Activated T-cell treated with anti-CD3 and anti-CD28 coated beads for 1 hour (primary cell): ENCODE measurements at places on chromosomes 1 and 21.

GRCh38 chr1:229086686-229087085 lies 184.2 kb upstream of the RAB4A start:
- no peak for DNase-seq

- DNase-seq = no peak
Observed at GRCh38 chr1:204219971-204220616, 6.3 kb upstream of the GOLT1A start.

DNA sequence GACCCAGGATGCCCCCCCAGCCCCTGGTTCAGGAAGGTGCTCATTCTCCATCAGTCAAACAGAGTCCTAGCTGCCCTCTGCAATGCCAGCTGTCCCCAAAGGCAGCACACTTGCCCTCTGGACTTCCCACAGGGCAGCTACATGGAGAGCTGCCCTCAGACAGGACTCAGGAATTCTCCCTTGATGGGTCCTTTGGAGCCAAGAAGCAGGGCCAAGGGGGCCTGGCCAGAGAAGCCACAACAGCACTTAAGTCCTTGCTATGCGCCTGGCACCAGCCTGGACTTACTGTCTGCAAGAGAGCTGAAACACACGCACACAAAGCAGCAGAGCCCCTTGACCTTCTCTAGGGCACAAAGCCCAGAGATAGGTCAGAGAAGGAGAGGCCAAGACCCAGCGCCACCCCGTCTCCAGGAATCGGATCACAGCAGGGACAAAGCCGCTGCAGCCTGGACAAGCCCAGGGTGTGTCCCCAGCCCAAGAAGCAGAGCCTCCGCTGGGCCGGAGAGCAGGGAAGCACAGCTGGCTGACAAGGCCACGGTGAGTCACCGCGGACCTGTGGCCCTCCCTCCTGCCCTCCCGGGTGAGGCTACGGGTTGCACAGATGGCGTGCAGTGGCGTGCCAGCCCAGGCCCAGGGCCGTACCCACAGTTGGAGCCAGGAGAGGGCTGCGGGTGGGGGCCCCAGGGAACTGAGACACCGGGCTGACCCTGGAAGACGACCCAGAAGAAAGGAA lies 1.7 kb downstream of the WNT9A start:
- no peak for DNase-seq

DNA sequence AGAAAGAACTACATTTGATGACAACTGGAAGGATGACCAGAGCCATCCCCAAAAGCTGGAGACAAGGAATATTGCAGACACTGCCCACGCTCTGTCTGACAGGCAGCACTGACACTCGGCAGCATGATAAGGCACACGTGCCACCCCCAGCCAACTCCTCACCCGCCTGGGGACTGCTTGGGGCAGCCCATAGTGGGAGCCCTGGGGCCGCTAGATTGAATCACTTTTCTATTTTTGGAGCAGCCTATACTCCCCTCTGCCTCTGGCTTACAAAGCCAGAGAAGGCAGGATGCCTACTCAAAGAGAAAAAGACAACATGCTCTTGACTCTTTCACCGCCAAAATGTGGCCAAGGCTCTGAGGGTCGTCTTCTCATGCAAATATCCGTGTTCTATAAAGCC lies 1.3 kb downstream of the SMG5 start:
- DNase-seq = no peak

DNA sequence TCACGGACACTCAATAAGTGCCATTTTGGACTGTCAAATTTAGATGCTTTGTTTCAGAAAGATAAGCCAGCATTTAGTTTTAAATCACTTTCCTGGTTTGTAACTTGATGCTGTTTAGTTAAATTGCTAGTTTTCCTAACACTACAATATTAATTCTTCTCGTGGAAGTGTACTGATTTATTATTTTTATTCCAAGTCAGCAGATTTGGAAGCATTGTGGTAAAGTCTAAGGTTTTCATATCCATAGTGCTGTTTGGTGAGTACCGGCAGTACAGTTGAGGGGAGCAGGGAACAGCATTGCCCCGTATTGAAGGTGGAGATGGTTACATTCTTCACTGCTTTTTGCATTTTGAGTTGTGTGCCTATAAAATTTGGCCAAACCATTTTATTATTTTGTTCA lies 36.3 kb downstream of the S100B start:
- no peak for DNase-seq

- DNase-seq = no peak
Observed at GRCh38 chr1:10179406-10180091, 30.8 kb upstream of the KIF1B start.

DNA sequence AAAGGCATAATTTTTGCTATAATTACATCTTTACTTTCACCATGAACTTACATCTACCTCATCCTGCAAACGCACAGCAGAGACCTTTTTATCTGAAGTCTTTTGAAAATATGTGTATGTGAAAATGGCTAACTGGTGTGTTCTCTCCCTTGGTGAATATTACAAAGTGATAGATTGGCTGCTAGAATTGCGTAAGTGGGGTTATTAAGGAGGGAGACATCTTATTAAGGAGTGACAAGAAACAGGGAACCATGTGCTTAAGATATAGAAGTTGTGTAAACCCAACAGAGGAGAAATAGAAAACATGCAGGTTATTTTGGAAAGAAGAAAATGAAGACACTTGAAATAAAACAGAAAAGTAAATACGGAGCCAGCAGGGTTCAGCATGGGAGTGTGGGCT lies 7.8 kb downstream of the KCNJ15 start:
- no peak for DNase-seq

- no peak for DNase-seq
Observed at GRCh38 chr1:54339126-54339525, 67.1 kb downstream of the SSBP3 start.

GRCh38 chr1:54716299-54717047 lies 812 bp downstream of the TTC4 start:
- no peak for DNase-seq
